ENCODE measurements at places on chromosomes 4 and X.
A peak's percentile ranks its signal among the peaks of the same experiment; 100 is the strongest.

DNA sequence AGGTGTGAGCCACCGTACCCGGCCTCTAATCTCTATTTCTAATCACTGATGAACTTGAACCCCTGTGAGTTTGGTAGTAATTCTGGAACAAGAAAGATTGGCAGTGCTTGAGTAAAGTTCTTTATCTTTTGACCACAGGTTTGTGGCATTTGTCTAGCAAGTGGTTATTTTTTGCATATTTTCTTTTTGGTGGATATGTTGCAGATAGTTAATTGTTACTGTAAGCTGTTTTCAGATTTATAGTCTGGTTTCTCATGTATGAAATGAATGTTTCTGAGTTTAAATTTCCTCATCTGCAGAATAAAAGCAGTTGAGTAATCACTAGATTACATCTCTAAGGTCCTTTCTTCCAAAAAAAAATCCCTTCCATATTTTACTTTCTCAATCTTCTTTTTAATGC, 105.2 kb downstream of the GASK1B start:
- no peak for DNase-seq

- no peak for DNase-seq
These were observed 1.4 kb downstream of the INTU start for GRCh38 chr4:127634181-127634580.

GRCh38 chr4:41158756-41159155, 55.6 kb downstream of the APBB2 start:
- no peak for DNase-seq

DNA sequence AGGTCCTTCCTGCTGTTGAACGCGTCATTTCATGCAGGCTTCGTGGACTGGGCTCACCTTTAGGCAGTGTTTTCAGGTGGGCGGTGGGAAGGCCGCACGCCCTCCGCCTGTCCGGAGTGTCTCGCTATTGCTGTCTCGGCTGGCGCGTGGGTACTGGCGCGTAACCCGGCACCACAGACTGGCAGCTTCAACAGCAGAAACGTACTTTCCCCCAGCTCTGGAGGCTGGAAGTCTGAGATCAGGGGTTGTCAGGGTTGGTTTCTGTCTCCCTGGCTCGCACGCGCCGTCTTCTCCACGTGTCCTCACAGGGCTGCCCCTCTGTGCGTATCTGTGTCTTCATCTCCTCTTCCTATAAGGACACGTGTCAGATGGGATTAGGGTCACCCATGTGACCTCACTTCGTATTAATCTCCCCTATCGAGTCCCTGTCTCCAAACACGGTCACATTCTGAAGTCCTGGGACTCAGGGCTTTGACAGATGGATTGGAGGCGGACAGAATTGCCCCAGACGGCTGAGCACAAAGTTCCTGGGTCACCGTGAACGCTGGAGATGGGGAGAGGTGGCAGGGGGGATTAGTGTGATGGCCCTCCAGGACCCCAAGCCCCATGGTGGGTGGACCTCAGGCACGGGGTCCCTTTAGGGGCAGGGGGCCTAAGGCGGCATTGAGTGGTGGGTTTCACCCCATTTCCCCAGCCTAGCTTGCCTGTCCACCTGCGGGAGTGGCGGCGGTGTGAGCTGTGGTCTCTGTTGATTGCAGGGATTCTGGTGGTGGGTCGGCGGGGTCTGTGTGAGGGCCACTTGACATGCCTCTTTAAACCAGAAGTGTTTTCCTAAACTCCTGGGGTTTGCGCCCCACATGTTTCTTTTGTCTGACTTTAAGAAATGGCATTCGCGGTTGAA, 83.4 kb upstream of the LRPAP1 start:
- DNase-seq, result no peak

DNA sequence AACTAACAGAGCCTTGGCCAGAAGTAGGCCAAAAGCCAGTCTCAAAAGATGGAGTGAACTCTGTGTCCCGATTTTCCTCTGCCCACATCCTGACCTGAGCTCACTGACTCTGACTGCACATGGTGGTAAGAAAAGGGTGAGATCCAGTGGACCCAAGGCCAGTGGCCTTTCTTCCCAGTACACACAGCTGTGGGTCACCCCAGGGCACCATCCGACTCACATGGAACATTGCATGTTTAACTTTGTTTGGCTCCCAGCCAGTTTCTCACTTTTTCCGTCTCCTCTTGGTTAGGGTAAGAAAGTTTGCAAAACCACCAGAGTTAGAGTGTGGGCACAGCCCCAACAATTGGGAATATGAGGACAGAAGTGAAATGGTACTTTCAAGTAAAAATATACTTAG, 69.8 kb downstream of the GAB1 start:
- no peak for DNase-seq

DNA sequence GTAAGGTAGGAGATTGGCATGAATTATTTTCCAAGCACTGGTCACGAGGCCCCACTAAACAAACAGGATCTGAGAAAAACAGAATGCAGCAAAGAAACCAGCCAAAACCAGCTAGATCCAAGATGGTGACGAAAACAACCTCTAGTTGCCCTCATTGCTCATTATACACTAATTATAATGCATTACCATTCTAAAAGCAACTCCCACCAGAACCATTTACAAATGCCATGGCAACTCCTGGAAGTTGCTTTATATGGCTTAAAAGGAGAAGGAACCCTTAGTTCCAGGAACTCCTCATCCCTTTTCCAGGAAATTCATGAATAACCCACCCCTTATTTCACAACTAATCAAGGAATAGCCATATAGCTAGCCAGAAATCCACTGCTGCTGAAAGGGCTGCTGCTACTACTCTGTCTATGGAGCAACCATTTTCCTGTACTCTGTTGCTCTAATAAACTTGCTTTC, 69.3 kb downstream of the ABCB7 start:
- DNase-seq, result no peak

DNA sequence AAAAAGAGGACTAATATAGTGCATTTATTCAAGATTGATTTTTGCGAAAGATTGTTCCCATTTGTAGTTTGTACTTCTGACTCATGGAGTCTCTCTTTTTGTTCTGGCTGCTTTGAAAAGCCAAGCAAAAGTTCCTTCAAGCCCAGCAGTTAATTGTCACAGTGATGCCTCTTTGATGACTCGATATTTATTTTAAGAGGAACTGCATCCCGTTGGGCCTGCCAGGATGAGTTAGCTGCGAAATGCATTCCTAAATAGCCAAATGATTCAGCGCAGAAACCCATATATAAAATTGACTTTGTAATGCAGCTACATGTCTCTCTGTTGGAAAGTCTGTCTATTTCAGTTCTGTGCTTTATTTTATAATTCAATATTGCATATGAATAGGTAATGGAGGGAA, 295.1 kb downstream of the GBA3 start:
- no peak for DNase-seq

DNA sequence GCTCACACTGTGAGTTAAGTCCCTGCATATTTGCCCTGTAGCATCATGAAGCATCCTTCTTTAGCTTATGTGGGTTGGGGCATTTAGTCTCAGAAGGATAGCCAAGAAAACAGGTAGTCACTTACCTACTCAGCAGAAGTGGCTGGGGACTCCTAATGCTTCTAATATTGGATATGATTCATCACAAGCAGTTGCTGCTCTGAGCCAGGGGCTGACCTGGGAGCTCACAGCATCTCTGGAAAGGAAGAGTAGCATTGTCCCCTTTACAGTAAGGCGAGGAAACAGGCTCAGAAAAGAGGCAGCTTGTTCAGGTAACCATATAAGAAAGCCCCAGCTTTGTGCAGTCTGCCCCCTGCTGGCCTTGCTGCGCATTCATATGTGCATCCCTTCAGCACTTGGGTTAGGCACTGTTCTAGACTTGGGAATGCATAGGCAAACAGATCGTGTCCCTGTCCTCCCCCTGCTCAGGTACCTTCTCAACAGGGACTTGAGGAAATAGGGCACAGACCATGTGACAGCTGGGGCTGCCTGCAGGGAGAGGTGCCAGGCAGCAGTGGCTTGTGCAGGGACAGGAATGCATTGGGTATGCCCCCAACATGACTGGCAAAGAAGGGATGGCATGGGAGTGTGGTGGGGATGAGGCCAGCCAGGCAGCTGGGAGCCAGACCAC, 35.7 kb upstream of the TBC1D14 start:
- peak; percentile 41 for DNase-seq

- DNase-seq, result no peak
These were observed 202.3 kb upstream of the NEIL3 start for GRCh38 chr4:177107288-177107921.

DNA sequence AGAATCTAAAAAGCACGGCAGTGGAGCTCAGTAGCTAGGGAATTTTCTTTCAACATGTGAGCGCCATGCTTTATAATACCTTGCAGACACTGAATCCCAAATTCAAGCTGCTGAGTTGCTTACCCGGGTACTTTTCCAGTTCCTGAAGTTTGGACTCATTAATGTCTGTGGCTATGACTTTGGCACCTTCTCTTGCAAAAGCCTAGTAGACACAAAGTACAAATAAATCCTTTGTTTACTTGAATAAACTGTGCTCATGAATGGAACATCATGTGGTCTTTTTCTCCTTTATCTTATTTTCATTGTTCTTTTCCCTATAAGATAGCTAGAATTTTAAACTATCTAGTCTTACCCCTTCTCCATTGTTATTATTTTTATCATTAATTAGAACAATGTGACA, 4.6 kb downstream of the BDH2 start:
- no peak for DNase-seq

- DNase-seq, result no peak
These were observed 7.3 kb downstream of the HAUS7 start for GRCh38 chrX:153463031-153463430.

DNA sequence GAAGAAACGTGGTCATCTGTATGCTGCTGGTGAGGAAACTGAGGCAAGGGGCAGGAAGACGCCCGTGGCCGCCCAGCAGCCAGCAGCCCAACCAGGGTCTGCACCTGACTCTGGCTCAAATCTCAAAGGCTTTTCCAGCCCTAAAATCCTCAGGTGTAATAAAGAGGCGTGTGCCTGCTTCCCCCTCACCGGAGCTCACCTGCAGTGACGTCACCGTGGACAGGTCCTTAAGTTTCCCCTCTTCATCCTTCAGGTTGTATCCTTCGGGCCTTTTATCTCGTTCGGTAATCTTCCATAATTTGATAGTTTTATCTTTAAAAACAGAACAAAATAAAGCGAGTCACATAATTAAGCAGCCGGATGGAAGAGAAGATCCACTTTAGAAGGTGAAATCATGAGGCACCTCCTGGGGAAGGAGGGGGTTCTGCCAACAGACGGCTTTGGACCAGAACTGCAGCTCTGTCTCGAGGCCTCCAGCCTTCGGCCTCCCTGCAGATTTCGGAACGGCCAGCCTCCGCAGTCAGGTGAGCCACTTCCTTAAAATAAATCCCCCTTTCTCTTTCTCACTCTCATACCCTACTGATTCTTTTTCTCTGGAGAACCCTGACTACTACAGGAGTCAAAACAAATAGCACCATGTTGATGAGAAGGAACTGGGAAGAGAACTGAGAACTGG, 96.7 kb downstream of the PPP2R2C start:
- no peak for DNase-seq

DNA sequence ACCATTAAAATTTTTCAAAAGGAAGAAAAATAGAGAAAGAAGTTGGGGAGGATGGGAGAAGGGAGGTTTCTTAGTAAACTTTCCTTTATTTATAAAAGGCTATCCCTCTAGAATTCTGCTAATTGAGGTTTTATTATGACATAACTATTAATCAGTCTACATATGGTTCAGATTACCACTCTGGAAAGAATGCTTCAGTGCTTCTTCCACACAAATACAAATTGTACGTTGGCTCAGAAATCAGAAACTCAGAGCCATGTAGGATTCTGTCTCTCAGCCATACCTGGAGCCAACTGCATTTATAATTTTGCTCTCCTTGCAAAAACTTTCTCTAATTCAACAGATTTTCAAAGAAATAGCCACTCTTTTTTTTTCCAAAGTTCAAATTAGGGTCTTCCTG, 37.1 kb downstream of the SRPX start:
- DNase-seq, result no peak

GRCh38 chrX:86946569-86946968, 571.0 kb upstream of the KLHL4 start:
- DNase-seq, result no peak

DNA sequence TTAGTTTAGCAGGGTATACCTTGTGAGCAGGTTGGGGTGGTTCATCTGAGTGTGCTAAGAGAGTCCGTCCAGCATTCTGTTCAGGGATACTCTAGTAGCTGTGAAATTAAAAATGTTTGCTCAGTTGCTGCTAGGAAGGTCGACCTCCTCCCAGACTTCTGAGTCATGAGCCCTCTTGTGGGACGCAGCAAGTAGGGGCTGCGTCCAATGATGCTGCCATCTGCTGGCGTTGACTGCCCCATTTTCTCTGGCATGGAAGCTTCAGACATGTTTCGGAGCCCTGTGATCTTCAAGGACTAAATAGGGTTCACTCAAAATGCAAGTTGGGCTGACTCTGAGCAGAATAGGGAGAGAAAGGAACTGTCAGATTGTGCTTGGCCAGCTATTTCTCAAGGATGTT, 201.0 kb upstream of the ARSJ start:
- DNase-seq, result no peak

DNA sequence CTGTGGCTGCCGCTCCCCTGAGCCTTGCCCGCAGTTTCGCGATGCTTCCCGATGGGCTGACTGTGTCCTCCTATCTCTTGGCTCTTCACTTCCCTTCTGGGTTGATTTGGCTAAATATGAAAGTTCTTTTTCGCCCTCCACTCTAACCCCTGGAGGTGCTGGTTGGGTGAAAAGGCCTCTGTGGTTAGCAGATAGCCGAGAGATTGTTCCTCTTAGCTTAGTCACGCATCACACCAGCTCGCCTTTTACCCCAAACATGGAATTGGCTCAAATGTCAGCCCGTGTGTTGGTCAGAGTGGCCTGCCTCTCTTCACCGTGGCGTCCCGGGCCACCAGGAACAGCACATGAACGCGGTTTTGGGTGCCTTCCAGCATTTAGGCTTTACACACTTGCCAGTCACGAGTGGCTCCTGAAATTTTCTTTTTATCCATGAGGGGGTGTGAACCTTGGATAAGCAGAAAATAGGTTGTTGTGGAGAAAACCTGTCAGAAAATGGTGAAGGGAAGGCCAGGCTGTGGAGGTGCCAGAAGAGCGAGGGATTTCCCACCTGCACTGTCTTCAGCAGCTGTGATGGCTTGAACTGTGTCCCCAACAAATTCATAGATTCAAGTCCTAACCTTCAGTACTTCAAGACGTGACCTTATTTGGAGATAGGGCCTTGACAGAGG, 8.9 kb downstream of the CLCN4 start:
- no peak for DNase-seq

- DNase-seq, result no peak
These were observed 3.3 kb upstream of the MAGEA8 start for GRCh38 chrX:149877636-149878035.

GRCh38 chr4:38455092-38455862, 208.7 kb upstream of the KLF3 start:
- no peak for DNase-seq
